ENCODE measurements at places on chromosomes 6 and 20. TPM values are rescaled to one million over a fixed set of nuclear protein-coding genes. Genes with fewer than 3 reads are reported as not detected.
A peak's percentile ranks its signal among the peaks of the same experiment; 100 is the strongest.

DNA sequence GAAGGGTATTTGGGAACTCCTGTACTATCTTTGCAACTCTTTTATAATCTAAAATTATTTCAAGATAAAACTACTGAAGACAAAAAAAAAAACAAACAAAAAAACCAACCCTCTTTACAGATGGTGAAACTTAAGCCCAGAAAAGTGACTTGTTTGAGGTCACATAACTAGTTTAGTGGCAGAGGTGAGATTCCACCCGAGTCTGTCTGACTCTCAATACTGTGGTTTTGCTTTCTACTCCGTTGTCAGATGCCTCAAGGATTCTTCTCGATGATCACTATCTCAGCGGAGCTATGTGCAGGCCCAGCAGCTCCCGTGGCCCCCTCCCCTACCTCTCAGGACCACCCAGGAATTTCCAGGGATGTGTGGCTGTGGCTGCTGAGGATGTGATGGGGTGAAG, 36.1 kb upstream of the KCNB1 start:
- no peak for DNase-seq

- DNase-seq = peak; percentile 68
Measured at GRCh38 chr6:36713846-36714245, 16.2 kb downstream of the RAB44 start.

DNA sequence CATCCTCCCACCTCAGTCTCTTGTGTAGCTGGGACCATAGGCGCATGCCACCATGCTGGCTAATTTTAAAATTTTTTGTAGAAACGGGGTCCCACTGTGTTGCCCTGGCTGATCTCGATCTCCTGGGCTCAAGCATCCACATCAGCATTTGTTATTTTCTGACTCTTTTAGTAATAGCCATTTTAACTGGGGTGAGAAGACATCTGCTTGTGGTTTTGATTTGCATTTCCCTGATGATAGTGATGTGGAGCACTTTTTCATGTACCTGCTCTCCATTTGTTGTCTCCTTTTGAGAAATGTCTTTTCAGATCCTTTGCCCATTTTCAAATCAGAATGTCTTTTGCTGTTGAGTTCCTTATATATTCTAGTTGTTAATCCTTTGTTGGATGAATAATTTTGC, 22.2 kb upstream of the TULP4 start:
- no peak for DNase-seq

DNA sequence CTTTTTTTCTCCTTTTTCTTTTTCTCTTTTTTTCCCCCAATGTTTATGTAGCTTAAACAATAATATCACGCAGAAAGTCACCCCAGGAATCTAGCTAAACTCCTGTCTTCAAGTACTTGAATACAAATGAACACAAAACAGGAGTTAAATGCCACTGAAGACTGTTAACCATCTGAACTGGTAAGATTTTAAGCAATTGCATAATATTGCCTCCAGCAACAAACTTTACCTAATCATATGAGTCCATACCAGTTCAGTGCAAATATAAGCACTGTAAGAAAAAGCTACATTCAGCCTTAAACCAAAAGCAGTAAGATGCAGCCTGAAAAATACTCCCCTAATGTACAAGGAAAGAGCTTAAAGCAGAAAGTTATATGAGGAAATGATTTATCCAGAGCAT, 173.9 kb upstream of the TFAP2D start:
- DNase-seq = no peak

GRCh38 chr6:46273911-46274310, 103.1 kb upstream of the ENPP5 start:
- DNase-seq = no peak

DNA sequence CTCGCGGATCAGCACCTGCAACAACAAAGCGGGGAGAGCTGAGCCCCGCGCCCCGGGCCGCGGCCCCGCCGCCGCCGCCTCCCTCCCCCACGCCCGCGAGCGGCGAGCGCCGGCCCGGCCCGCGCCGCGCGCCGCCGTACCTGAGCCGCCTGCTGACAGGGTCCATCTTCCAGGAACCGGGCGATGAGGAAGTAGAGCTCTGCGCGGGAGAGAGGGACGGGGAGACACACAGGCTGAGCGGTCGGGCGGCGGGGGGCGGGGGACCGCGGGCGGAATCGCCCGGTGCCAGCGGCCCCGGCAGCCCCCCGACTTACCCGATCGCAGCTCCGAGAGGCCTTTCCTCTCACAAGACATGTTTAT, 359 bp downstream of the PHIP start:
- DNase-seq = no peak

- DNase-seq = peak; percentile 59
Measured at GRCh38 chr20:40675599-40676221, 13.3 kb downstream of the MAFB start.

DNA sequence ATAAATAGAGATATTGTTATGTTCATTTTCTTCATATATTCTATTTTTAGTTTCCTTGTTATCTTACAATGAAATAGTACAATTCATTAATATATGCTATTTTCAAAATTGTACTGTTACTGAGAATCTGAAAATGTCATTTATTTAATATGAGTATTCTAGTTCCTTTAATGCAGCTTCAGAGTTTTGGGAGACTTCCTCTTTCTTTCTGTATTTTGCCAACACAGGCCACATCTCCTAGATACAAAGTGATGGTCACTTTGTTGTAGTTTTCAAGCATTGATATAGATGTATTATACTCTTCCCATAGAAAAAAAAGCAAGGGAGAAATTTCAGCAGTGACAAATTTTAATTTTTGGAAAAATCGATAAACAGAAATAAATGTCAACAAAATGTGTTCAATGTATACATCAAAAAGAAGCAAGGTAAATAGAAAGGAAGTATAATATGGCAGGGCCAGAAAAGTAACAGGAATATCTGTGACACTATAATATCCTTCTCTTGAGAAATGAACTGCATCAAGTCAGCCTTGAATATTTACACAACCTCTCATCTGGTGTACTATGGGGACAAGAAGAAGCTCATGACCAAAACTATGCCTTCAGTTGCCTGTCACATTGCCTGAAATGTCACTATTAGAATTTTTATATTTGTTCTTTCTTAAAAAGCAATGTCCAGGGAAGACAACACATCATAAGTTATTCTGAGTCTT, 396.0 kb downstream of the TBC1D32 start:
- no peak for DNase-seq

DNA sequence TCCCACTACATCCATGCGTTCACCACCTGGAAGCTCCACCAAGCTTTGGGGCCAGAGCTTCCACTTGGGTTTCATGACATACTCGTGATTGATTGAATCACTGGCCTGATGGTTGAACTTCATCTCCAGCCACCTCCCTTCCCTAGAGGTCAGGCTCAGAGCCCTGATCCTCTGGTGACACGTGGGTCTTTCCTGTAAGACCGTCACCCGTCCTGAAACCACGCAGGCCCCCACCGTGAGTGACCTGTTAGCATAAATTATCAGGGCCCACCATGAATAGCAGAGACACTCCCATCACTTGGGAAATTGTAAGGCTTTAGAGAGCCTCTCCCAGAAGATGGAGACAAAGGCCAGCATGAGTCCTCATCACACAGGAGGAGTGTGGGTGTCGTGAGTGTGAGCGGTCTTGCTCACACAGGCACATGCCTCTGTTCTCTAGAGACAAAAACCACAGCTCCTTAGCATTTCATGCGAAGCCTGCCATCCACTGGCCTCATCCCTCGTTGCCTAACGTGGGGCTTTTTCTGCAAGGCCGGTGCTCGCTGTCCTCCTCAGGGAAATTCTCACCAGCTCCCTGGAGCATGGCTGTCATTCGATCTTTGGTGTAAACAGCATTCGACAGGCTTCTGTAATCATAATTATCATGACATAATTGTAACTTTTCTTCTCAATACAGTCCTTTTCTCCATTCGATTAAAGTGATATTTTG, 65.1 kb upstream of the DUSP22 start:
- DNase-seq = no peak

GRCh38 chr6:100553243-100553642, 88.5 kb upstream of the SIM1 start:
- no peak for DNase-seq

DNA sequence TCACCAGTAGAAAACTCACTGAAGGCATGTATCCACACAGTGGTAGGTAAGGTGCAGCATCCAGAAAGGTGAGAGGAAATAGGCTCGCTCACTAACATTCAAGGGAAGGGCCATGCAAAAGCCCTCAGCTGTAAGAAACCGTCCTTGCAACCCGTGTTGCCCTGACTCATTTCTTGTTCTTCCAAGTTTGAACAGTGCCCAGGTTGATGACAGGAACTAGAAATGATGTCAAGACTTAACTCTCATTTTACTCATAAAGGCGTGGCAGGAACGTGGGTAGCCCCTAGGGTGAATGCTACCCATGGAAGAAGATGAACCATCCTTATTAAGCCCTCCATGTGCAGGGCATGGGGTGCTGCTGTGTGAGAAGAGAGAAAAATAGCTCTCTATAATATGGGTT, 187.6 kb downstream of the CD83 start:
- DNase-seq = no peak

GRCh38 chr6:48116699-48117645, 6.0 kb upstream of the PTCHD4 start:
- no peak for DNase-seq

DNA sequence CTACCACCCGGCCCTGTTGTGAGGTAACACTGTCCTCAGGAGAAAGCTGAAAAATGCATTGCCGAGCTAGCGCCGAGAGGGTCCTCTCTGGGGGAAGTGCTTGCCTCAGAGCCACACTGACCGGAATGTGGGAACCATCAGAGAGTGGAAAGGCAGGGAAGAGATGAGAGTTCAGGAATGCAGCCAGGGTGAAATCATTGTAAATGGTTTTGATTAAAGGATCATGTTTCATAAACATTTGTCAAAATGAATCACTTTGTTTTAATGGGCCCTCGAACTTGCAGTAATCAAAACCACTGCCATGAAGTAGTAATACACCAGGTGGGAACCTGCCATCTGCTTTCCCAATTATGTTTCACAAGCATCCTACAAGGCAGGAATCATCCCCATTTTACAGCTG, 16.9 kb upstream of the IL17F start:
- no peak for DNase-seq

DNA sequence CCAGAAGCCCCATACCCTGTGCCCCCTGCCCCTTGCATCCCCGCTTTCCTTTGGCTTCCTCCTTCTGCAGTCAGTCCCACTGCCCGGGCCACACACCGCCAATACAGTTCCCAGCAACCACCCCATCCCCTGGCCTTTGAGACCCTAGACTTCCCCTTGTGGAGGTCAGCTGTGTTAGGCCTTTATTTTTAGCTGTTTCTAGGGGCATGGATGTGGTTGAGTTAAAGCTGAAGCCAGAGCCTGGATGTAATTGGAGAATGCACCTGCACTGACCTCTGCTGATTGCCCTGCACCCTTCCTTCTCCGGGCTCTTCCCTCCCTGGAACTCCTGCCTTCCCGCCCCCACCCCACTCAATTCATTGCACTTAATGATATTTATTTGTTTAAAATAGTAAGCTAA, 33.9 kb downstream of the LYRM2 start:
- no peak for DNase-seq

DNA sequence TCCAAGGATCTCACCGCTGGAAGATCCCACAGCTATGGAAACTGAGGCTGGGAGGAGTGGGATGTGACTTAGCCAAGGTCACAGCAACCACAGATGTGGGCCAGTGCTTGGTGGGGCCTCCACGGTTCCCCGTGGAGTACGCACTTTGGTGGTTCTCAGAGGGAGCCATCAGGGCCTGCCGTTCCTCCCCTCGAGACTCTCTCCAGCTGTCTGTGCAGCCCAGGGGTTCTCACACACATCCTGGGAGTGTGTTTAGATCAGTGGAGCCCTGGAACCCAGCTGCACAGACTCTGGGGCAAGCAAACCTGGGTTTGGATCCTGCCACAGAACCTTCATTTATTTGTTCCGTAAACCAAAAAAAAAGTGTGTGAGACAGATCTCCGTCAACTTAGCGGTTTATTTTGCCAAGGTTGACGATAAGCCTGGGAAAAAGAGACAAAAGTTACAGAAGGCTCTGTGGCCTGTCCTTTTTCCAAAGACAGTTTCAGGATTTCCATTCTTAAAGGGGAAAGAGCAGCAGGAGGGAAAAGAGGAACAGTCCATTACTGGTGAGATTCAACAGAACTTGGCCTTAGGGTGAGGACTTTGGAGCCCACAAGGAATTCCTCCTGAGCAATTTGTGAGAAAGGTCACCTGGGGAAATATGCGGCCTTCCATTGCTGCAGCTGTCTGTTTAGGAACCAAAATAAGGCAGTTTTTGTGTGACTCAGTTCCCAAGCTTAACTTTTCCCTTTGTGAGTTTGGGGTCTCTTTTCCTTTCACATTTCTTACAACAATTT, 13.6 kb upstream of the MYMX start:
- DNase-seq = no peak

EFCAB8 gene
- total RNA-seq = not detected

PNLDC1 gene
- 1.5 TPM for total RNA-seq

DHX16 gene
- 25.0 TPM for total RNA-seq

EPB41L1 gene
- total RNA-seq = 9.0 TPM

ZBP1 gene
- total RNA-seq = 0.19 TPM

GRCh38 chr20:25452333-25452732, 44.9 kb downstream of the GINS1 start:
- DNase-seq = no peak

DNA sequence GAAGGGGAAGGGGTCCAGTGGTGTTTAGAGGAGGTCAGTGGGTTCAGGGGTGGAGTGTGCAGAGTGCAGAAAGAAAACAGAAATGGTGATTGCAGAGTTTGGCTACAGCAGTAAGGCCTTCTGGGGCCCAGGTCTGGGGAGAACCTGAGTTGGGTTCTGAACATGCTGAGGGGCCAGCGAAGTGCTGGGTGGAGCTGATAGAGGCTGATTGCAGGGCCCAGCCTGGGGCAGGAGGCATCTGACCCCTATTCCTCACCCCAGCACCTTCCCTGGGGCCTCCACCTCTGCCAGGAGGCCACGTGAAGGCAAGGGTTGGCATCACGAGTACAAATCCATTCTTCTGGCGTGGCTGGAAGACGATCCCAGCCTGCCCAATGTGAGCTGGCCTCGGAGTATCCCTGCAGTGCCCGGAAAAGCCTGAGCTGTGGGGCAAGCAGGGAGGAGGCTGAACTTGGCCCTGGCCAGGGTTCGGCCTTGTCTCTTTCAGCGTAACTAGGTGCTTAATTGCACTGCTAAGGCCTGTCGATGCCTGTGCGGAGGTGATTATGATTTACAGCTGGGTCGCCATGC, 35.3 kb downstream of the VSTM2L start:
- DNase-seq = no peak

- peak; percentile 45 for DNase-seq
Measured at GRCh38 chr6:160974304-160974771, 17.2 kb upstream of the MAP3K4 start.

SIRPD gene
- total RNA-seq = not detected

- DNase-seq = peak; percentile 84
Measured at GRCh38 chr6:127118298-127119101, at the start of gene RSPO3. RSPO3 (plus strand) TSS chr6:127118671; CDS start chr6:127119193, 522 bp downstream.

CD93 gene
- 23.7 TPM for total RNA-seq

SLC26A8 gene
- not detected for total RNA-seq

DNA sequence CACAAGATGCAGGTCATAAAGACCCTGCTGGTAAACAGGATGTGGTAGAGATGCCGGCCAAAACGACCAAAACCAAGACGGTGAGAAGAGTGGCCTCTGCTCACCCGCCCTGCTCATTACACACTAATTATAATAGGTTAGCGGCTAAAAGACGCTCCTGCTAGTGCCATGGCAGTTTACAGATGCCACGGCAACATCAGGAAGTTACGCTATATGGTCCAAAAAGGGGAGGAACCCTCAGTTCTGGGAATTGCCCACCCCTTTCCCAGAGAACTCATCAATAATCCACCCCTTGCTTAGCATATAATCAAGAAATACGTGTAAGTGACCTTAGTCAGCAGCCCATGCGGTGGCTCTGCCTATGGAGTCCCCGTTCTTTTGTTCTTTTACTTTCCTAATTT, 17.6 kb downstream of the BHLHE23 start:
- no peak for DNase-seq

- DNase-seq = no peak
Measured at GRCh38 chr6:105209950-105210706, 30.3 kb upstream of the POPDC3 start.

- DNase-seq = no peak
Measured at GRCh38 chr6:23176471-23176870, 607.1 kb downstream of the HDGFL1 start.

Measured in lower leg skin (tissue), 4 donors.